ENCODE measurements at places on chromosomes 12 and 14. TPM values are rescaled to one million over a fixed set of nuclear protein-coding genes. Genes with fewer than 3 reads are reported as not detected.

GRCh38 chr12:106782619-106783018, 8.1 kb downstream of the RIC8B start:
- no peak for DNase-seq

- peak; percentile 86 for DNase-seq
Observed at GRCh38 chr14:101235335-101236103, 325.8 kb upstream of the DIO3 start.

DNA sequence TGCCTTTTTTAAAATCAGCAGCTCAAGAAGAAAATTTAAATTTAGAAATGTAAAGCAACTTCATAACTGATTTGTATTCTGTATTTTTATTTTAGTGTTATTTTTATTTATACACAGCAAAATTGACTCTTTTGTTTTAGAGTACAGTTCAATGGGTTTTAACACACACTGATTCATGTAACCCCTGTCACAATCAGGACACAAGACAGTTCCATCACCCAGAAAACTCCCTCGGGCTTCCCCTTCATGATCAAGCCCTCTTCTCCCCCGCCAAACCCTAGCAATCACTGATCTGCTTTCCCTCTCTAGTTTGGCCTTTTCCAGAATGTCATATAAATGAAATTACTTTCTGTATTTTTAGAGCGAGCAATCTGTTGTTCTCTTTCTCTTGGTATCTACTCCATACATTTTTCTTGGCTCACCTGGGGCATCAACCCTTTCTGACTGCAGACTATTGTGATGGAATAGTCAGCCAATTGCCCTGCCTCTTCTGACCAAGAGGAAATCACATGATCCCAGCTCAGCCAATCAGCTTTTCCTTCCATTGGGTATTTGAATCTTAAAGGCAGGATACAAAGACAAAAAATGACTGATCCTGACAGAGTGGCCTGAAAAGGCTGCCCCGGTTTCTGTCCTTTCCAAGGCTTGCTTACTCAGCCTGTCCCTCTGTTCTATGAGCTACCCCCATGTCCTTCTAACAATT, 5.3 kb downstream of the SLC5A8 start:
- no peak for DNase-seq

- no peak for DNase-seq
Observed at GRCh38 chr14:83473416-83474235, 1940.0 kb upstream of the SEL1L start.

GRCh38 chr12:27344246-27344645, 11.6 kb downstream of the BMAL2 start:
- no peak for DNase-seq

DNA sequence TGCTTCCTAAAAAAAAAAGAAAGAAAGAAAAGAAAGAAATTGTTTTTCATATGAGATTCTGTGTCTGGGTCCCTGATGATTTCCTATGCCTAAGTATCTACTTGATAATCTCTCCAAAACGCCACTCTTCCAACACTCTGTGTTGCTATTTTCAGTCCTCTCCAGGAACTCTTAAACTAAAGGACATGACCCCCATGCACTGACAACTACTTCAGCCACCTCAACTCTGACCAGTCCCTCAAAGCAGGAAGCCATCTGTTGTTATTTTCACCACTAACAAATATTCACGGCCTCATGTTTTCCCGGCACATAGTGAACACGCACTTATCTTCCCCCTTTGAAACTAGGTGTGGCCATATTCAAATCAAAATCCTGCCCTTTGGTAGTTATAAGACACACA, 259.3 kb downstream of the PPFIA2 start:
- DNase-seq, result no peak

Gene VASH1
- total RNA-seq, result 0.86 TPM

GRCh38 chr12:131441060-131441396, 269.9 kb upstream of the SFSWAP start:
- no peak for DNase-seq

- DNase-seq, result no peak
Observed at GRCh38 chr12:93360688-93361087, 17.0 kb upstream of the NUDT4 start.

DNA sequence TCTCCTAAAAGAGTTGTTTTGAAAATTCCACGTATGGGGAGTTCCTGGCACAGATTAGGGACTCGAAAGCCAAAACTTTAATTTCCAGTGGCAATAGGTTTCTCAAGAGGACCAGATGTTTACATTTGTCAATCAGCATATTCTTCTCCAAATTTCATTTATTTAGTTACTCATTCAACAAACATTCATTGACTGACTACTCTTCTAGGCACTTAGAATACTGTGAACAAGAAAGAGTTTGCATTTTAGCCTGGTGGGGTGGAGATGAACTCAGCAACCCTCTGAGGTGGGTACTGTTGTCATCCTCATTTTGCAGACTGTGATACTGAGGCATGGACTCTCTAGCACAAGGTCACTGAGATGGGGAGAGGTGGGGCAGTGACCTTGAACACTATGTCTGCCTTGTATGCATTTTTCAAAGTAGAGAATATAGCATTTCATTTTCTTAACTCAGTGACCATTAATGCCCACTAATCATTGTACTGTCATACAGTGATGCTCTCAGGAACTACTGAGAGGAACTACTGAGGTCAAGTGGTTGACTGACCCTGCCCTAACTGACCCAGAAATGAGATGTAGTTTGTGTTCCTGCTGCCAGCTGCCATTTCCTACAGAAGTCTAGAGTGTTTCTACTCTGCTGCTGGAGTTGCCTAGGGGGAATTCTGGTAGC, 2.2 kb downstream of the L3HYPDH start:
- DNase-seq, result no peak

DNA sequence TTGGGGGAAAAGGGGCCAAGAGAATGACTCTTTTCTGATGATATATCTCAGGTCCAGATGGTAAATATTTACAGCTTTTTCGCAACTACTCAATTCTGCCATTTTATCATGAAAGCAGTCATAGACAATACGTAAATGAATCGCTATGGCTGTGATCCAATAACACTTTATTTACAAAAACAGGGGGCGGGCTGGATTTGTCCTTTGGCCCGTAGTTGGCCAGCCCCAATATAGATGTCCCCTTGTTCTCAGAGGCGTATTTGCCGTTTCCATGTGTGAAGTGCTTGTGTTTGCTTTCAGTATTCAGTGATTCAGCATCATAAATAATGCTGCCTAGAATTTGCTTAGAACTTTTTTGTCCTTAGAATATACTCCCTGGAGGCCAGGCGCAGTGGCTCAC, 77.2 kb downstream of the CCDC92 start:
- no peak for DNase-seq

Gene E2F7
- 2.0 TPM for total RNA-seq

- no peak for DNase-seq
Observed at GRCh38 chr12:132346471-132347175, 17.2 kb upstream of the GALNT9 start.

DNA sequence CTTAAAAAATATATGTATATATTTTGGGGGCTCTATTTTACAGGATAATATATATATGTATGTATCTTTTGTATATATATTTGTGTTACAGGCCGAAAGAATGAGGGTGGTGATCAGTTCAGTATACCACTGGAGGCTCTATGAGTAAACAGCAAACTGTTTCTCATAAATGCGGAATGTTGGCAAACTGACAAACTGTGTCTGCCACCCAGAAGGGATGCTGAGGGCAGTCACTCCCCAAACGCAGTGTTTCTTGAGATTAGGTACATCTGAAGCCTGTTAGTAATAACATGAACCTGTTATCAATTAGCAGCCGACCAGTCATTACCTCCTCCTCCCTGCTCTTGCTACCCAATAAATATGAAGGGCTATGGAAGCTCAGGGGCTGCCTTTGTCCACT, 20.8 kb downstream of the TNFAIP2 start:
- DNase-seq, result no peak

DNA sequence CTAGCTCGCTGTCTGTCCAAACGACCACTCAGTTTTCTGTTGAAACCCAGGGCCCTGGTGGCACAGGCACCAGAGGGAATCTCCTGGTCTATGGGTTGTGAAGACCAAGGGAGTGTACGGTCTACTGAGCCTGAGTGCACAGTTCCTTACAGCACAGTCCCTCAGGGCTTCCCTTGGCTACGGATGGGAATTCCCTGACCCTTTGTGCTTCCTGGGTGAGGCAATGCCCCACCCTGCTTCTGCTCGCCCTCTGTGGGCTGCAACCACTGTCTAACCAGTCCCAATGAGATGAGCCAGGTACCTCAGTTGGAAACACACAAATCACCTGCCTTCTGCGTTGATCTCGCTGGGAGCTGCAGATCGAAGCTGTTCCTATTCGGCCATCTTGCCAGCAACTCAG, 22.6 kb downstream of the GPHN start:
- DNase-seq, result no peak

GRCh38 chr12:27550653-27550975, 26.6 kb downstream of the PPFIBP1 start:
- no peak for DNase-seq

DNA sequence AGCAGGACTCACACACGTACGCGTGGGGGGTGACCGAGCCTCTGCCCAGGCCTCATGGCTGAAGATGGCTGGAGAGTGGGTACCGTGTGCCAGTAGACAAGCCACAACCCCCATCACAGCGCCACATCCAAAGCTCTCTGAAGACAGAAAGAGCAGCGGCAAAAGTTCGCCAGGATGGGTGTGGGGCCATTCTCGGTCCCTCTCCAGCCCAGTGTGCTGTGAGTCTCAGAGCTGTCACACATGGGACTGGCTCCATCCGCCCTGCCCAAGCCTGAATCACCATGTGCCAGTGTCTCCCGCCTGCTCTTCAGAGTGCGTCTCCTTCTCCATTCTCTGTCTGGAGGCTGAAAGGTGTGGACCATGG, 5.7 kb downstream of the TMEM179 start:
- DNase-seq, result no peak

Gene FGF6
- total RNA-seq, result not detected

Gene IKZF4
- total RNA-seq, result 2.7 TPM

- DNase-seq, result no peak
Observed at GRCh38 chr14:52121441-52121840, 52.6 kb upstream of the NID2 start.

DNA sequence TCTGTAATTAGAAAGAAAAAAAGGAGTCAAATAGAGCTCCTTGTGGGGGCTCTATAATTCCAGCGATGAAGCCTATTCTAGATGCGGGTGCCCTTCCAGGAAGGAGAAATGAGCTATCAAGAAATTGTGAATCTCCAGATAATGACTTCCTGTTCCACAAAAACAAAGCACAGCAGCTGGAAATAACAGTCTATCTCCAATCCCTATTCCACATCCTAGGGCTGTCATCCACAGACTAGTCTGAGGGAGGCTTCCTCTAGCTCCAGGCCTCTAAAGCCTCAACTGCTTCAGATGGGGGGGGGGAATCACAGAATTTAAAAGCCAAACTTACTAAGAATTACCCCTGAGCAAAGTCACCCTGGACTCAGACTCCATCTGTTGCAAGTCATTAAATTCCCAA, 77.4 kb upstream of the GTF2A1 start:
- DNase-seq, result no peak

DNA sequence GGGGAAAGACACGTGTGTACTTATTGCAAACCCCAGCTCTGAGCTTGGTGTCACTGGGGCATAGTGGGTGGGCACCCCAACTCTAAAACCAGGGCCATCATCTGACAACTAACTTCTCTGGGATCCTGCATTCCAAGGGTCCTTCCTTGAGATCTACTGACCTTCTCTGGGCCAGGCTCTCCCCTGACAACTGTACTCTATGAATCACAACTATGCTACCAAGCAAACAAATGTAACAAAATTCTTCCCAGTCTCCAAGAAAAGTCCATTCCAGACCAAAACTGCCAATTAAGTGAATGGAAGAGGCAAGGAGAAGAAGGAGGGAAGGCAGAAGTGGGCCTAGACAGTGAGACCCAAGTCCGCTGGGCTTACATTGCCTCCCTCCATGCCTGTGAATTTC, 38.2 kb downstream of the VWF start:
- no peak for DNase-seq

GRCh38 chr12:20508962-20509361, 140.6 kb downstream of the PDE3A start:
- no peak for DNase-seq

Gene CSRP2
- 19.2 TPM for total RNA-seq

Gene IFNG
- total RNA-seq, result not detected

DNA sequence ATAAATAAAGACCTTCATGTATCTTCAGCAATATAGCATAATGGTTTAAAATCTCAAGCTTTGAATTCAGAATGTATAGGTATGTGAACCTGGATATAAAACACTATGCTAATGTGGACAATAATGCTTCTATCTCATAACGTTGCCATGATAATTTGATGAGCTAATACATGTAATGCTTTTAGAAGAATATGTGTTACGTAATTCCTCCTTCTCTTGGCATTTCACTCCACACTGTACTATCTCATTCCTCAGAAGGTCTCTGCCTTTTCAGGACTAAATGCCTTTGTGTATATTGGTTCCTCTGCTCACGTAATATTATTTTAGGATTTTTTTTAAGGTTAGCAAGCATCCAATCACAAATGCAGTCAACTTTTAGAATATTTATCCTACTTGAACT, 86.5 kb downstream of the FOXA1 start:
- no peak for DNase-seq

Gene TDRD9
- total RNA-seq, result 0.17 TPM

GRCh38 chr12:53674977-53675700, 744 bp downstream of the ATP5MC2 start:
- DNase-seq, result no peak

DNA sequence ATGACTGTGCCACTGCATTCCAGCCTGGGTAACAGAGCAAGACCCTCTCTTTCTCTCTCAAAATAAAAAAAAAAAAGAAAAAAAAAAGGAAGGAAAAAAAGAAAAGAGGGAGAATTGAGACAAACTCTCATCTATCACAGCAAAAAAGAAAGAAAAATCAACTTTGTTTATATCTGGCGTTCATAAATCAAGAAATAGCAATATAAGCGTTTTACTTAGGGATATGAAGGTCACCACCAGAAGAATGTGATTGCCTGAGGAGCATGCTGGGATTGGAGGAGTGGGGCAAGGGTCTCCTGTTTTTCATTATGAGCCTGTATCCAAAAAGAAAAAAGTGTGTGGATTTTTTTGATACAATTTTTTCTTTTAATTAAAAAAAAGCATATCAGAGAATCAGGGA, 78.4 kb downstream of the HECTD4 start:
- no peak for DNase-seq

Gene AGAP2
- 0.55 TPM for total RNA-seq

- DNase-seq, result no peak
Observed at GRCh38 chr14:104094709-104095425, 9.4 kb downstream of the ASPG start.

GRCh38 chr12:57154804-57155434, 7.5 kb upstream of the LRP1-AS start:
- DNase-seq, result no peak

Gene GPD1
- total RNA-seq, result 38.8 TPM

- DNase-seq, result no peak
Observed at GRCh38 chr14:91888641-91889476, 21.5 kb upstream of the TC2N start.

GRCh38 chr14:93025055-93025454, 90.7 kb downstream of the ITPK1 start:
- no peak for DNase-seq

Gene C12orf54
- not detected for total RNA-seq

Gene EML5
- total RNA-seq, result 0.17 TPM

- peak; percentile 54 for DNase-seq
Observed at GRCh38 chr14:101105045-101105444, 201.5 kb upstream of the RTL1 start.
